ENCODE measurements at places on chromosomes 12 and 14.

- no peak for DNase-seq
Measured at GRCh38 chr12:27399074-27399473, 47.5 kb upstream of the SMCO2 start.

DNA sequence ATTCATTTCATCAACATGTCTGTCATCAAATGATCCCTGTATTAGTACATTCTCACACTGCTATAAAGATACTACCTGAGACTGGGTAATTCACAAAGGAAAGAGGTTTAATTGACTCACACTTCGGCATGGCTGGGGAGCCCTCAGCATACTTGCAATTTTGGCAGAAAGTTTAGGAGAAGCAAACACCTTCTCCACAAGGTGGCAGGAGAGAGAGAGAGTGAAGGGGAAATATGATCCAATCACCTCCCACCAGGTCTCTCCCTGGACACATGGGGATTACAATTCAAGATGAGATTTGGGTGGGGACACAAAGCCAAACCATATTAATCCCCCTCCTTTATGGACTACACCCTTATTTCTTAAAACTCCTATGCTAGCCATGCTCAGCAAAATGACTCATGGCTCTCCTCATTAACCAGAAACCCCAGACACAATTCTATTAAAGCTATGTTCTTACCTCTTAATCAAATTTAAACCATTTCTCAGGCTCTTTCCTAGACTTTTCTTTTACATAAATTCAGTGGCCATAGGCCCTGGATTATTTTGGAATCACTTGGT, 932.3 kb downstream of the FLRT2 start:
- DNase-seq = no peak

GRCh38 chr12:15732341-15733061, 56.7 kb downstream of the EPS8 start:
- no peak for DNase-seq

GRCh38 chr14:95157048-95157326, 342 bp downstream of the DICER1 start:
- no peak for DNase-seq

DNA sequence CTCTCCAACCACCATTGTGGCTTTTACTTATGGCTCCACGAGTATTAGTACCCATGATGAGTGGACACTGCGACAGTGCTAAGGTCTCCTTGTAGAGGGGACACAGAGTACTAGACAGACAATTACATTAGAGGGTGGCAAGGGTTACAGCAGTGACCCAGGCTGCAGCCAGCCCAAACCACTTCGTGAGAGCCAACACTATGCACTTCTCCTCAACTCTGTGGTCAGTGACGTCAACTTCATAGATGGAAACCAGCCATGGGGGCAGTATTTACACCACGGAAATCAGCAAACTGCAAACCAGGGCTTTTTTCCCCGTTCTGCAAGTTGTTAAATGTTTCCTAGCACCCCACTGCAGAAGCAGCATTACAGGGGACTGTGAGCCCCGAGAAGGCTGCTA, 61.6 kb upstream of the ZFP36L1 start:
- no peak for DNase-seq

- no peak for DNase-seq
Measured at GRCh38 chr12:28963554-28963953, 185.5 kb upstream of the FAR2 start.

DNA sequence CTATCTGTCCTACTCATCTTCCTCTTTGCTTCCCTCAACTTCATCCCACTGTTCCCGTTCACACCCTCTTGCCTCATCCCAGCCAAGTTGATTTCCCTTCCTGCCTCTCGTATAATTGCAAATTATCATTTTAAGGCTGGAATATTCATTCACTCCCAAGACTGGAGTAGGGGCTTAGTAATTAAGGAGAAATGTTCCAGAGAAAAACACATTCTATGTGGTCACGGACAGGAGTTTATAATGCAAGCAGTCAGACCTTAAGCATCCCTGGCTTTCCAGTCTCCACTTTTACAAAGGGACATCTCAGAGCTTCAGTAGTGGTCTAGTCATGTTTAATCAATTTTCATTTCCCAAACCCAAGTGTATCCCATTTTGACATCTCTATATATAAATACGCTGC, 54.9 kb downstream of the TMEM132D start:
- no peak for DNase-seq

GRCh38 chr12:5556033-5556614, 124.2 kb downstream of the NTF3 start:
- DNase-seq = no peak

- no peak for DNase-seq
Measured at GRCh38 chr12:114265036-114265435, 140.9 kb downstream of the TBX5 start.

DNA sequence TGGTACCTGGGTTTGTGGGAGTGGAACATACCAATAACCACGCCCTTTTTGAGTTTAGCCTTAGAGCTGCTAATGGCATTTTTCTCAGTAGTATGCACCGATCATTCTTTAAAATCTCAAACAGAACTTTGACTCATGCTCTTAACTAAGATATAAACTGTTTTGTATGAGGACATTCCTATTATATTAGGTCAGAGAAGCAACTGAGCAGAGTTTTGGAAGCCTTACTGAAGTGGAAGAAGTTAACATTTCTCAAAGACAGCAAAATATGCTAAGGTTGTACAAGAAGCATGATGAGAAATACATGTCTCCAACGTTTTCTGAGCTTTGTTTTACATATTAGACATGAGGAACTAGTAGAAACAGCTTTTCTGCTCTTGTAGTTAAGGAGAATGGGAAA, 819.2 kb downstream of the FSCB start:
- no peak for DNase-seq

All from GM13977 (cell line).